NCI-H2029 treated with DMSO at 0.1 percent for 48 hours (cell line): ENCODE measurements at places on chromosomes 11 and 22.

- DNase-seq, result no peak
Measured at GRCh38 chr22:40782521-40782920, 36.6 kb downstream of the SLC25A17 start.

DNA sequence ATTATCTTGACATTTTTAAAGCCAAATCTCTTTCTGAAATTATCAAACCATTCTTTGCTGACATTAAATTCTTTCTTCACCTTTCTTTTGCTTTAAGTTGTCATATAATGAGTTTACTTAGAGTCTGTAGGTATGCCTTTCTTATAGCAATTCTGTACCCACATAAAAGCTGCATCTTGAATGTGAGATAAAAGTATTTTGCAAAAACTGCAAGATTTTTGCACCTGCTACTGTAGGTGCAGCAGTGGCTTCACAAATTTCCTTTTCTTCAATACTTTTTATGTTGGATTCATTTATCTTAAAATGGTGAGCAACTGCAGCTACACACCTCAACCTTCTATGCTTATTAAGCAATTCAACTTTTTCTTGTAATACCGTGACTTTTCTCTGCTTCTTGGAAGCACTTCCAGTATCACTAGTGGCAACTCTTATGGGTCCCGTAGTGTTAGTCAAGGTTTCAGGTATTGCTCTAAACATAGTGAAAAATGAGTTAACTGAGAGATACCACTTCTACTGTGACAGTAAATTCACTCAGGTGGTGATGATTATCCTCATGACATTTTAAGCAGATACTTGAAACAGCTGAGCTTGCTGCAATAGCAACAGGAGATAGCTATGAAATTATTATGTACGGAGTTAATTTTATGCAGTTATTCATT lies 18.8 kb downstream of the ZFP91 start:
- DNase-seq, result no peak

GRCh38 chr22:22681221-22681739 lies 36.9 kb downstream of the GGTLC2 start:
- DNase-seq, result no peak

DNA sequence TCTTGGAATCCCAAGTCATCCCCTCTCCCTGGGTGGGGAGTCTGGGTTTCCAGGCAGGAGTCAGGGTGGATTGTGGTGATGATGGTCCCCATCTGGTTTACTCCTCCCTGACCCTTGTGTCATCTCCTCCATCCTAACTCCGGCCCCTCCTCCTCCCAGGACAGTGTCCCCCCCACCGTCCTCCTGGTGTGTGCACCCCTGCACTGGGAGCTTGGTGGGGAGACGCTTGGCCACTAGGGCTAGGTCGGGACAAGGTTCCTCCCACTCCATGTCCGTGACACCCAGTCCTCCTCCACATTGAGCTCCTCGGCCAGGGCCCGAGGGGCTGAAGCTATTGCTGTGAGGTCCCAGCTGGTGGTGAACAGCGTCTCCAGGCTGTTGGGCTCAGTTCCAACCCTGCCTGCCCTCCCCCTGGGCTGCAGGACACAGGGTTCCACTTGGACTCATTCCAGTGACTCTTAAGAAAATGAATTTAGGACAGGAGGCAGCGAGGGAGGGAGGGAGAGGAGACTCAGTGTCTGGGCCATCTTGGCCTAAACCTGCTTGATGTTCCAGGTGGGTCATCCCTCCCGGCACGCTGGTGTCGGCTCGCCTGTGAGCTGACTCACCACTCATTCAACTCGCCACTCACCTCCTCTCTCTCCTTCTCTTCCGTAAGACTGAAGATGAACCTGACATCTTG lies 433.2 kb downstream of the TBC1D22A start:
- no peak for DNase-seq

GRCh38 chr22:49468487-49469198 lies 359.0 kb downstream of the BRD1 start:
- DNase-seq, result no peak

DNA sequence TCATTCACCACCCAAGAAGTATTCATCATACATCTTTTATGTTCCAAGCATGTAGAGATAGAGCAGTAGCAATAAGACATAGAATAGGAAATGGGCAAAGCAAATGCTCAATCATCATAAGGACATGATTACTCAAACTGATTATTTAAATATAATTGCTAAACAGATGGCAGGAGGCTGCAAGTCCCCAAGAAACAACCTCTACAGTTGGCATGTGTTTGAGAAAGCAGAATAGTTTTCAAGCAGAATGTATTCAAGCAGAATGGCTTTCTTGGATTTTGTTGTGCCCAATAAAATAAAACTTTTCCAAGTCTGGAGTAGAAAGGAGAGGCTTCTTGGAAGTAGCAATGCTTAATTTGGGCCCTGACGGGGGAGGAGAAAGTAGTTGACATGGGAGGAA lies 86.5 kb upstream of the SYN3 start:
- no peak for DNase-seq

GRCh38 chr11:57359896-57360690 lies 20.9 kb downstream of the PRG3 start:
- DNase-seq, result no peak

- DNase-seq, result no peak
Measured at GRCh38 chr11:7486781-7487140, 1.5 kb downstream of the OLFML1 start.

DNA sequence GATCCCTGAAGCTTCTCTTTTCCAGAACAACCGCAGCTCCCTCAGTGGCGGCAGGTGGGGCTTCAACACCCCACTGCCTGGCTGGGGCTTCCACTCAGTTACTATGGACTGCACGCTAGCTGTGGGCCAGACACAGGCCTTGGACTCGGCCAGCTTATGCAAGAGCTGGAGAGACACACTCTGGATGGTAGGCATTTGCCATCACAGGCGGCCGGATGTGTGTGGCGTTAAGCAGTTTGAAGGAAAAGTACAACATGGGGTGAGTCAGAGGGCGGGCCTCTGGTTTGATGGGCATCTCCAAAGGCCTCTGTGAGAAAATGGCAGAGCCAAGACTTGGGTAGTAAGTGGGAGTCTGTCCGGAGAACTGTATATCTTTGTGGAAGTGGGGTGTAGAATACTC lies 17.6 kb downstream of the KCNJ4 start:
- no peak for DNase-seq

GRCh38 chr22:45785458-45785857 lies 113.8 kb downstream of the ATXN10 start:
- no peak for DNase-seq

DNA sequence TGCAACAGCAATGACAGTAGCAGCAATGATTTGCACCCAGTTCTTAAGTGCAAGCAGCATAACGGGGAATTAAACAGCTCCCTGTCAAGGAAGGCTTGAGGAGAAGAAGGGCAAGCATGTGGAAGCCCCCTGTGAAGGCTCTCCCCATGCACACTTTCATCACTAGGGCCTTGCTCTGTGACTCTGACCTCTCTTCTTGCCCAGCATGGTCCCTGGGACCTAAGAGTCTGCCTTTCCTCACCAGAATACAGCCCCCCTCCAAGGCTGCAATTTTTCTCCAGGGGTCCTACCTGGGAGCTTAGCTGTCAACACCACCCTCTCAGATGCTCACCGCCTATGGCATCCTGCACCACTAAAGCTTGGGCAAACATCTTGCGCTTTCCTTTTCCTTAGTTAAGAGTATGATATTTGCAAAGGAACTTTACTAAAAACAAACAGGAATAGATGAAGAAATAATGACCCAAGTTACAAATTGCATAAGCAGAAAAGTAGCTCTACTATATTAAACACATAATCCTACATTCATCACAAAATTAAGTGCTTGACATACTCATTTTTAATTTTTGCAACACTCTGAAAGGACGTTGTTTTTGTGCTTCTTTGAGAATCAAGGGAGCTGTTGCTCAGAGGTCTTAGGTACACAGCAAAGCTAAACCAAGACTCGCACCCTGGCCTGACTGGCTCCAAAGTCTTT lies 187.6 kb downstream of the ADAMTS15 start:
- no peak for DNase-seq

DNA sequence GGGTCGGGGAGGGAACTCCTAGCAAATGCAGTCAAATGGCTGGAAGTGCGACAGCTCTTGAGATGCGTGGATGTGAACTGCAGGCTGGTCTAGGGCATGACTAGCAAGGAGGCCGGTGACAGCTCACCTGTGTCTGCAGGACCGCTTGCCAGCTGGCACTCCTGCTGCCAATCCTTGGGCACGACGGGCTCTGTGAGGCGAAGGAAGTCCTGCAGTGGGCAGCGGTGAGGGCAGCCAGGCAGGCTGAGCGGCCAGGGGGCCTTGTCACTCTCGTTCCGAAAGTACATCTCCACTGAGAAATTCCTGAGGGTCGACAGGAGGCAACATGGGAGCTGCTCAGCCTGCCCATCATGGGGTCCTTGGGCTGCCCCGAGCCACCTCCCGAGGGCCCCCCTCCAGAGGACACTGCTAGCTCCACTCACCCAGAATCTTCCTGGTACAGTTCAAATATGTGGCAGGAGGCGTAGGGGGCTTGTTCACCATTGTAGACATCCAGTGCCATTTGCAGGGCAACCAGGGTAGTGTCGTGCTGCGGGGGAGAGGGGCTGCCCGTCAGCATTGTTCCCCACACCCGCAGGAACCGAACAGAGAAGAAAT lies 5.9 kb downstream of the ACP2 start:
- no peak for DNase-seq

- DNase-seq, result no peak
Measured at GRCh38 chr22:36881504-36882245, 20.9 kb downstream of the NCF4 start.

GRCh38 chr22:43976861-43977795 lies 21.9 kb downstream of the SAMM50 start:
- no peak for DNase-seq

DNA sequence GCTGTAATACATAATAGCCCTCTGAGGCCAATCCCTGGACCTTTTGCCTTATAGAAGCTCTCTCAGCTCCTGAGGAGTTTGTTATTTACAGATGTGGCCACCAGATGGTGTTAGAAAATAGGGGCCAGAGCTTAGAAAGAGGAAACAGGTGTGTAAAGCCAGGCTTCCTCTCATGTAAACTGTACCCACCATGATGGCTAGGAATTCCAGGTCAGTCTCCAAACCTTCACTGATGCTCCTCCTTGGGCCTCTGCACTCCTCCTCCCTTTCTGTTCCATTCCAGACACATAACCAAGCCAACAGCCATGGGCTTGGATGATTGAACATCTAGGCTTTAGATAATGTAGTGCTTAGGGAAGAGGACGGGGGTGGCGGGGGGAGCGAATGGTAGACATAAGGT lies 39.7 kb downstream of the USP35 start:
- peak; percentile 53 for DNase-seq

DNA sequence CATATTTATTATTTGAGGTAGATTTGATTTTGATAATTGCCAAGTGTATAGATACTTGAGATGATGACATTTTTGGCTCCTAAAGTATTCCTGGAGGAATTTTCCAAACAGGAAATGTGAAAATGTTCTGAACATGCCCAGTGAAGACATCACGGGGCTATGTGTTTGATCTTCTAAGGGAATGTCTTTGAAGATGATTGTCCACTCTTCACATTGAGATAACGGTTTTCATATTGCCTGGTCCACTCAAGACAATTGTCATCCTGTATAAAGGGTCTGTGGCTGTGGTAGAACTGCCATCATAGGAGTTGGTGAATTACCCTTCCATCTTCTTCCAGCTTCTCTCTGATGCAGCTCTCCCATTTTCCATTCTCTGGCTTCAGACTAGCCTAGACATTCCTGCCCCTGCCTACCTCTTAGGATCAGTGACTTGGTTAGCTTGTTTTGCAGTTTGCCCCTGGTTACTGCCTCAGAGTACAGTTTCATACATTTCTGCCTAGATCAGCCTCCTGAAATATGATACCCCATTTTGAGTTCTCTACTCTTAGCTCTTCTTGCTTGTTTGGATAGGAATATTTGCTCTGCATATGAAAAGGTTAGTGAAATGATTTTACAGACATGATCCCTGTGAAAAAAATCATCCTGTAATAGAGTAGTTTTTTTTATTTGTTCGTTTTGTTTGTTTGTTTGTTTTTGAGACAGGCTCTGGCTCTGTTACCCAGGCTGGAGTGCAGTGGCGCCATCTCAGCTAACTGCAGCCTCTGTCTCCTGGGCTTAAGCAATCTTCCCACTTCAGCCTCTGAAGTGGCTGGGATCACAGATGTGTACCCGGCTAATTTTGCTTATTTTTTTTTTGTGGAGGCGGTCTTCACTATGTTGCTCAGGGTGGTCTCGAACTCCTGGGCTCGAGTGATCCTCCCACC lies 111.4 kb upstream of the SORL1-AS1 start:
- DNase-seq, result peak; percentile 77

- DNase-seq, result no peak
Measured at GRCh38 chr11:20046416-20046815, 113.9 kb downstream of the DBX1 start.

- DNase-seq, result no peak
Measured at GRCh38 chr11:15852179-15852578, 504.2 kb downstream of the SOX6 start.

DNA sequence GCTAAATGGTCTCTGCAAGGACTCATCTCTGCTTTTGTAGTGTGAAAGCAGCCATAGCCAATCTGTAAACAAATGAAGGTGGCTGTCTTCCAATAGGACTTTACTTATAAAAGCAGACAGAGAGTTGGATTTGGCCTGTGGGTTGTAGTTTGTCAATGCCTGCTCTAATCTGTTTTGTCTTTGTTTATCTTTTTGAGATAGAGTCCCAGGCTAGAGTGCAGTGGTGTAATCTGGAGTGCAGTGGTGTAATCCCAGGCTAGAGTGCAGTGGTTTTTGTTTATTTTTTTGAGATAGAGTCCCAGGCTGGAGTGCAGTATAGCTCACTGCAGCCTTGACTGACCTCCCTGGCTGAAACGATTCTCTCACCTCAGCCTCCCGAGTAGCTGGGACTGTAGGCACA lies 8.6 kb downstream of the PPP6R3 start:
- peak; percentile 26 for DNase-seq

GRCh38 chr11:111269146-111269868 lies 23.8 kb downstream of the POU2AF2 start:
- no peak for DNase-seq
